Forelimb muscle (tissue), 1 donor: ENCODE measurements at places on chromosomes 11 and 22.

GRCh38 chr11:33403344-33403743 is 146.2 kb downstream of the HIPK3 start:
- DNase-seq = no peak

- DNase-seq = no peak
Observed at GRCh38 chr11:19084661-19085315, 24.3 kb upstream of the MRGPRX2 start.

DNA sequence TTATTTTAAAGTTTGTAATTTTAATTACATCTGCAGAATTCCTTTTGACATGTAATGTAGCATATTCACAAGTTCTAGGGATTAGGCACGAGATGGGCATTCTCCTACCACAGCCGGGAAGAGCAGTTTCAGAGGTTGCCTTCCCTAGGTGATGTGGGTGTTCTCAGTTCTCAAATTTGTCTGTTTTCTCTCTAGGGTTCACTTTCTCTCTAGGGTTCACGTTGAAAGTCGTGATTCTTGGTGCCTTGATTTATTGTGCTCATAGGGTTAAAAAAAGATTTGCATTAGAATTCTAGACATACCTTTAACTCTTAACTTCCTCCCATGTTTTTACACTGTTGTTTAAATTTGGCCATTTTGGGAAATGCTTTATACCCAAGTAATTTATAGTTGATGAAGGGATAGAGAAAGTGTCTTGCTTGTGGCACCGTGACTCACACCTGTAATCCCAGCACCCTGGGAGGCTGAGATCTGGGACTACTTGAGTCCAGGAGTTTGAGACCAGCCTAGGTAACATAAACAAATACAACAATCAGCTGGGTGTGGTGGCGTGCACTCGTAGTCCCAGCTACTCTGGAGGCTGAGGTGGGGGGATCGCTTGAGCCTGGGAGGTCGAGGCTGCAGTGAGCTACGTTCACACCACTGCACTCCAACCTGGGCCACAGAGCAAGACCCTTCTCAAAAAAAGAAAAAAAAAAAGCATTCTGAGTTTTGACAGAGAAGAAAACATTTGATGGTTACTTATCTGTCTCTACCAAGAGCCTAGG is 3.6 kb downstream of the MED15 start:
- DNase-seq = no peak

DNA sequence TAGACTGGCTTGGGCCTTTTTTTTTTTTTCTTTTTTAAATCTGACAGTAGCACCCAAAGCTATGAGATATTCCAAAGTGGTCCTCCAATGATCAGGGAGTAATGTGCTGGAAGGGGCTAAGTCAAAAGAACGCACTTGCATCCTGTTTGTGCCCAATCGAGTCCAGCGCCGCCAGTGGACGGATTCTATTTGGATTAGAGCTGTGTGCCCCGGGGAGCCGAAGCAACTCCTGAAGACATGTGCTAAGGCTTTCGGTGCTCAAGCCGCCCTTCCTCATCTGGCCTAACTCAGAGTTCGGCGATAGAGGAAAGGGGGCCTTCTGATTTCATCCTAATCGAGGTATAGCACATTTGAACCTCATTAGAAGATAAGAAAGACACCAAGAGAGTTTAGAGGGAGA is 147.8 kb upstream of the NECTIN1 start:
- DNase-seq = no peak

GRCh38 chr22:24981066-24981465 is 28.6 kb downstream of the KIAA1671 start:
- no peak for DNase-seq

GRCh38 chr22:38953577-38954413 is 3.6 kb upstream of the APOBEC3A start:
- no peak for DNase-seq

GRCh38 chr11:110323786-110324185 is 27.4 kb upstream of the RDX start:
- no peak for DNase-seq

- no peak for DNase-seq
Observed at GRCh38 chr11:73978576-73979086, 4.0 kb downstream of the UCP2 start.

- no peak for DNase-seq
Observed at GRCh38 chr11:26065944-26066343, 266.0 kb upstream of the ANO3 start.
